HepG2 (cell line): ENCODE measurements at places on chromosomes 11 and 22. TPM values are rescaled to one million over a fixed set of nuclear protein-coding genes. Genes with fewer than 3 reads are reported as not detected.
A peak's percentile ranks its signal among the peaks of the same experiment; 100 is the strongest.

The GCAT gene
- 50.3 and 56.8 TPM in 2 replicates for total RNA-seq

The MAP6 gene
- total RNA-seq, result 0.04 TPM in 1 of 2 replicates, not detected in the other

The AKIP1 gene
- total RNA-seq, result 20.3 and 21.6 TPM in 2 replicates

DNA sequence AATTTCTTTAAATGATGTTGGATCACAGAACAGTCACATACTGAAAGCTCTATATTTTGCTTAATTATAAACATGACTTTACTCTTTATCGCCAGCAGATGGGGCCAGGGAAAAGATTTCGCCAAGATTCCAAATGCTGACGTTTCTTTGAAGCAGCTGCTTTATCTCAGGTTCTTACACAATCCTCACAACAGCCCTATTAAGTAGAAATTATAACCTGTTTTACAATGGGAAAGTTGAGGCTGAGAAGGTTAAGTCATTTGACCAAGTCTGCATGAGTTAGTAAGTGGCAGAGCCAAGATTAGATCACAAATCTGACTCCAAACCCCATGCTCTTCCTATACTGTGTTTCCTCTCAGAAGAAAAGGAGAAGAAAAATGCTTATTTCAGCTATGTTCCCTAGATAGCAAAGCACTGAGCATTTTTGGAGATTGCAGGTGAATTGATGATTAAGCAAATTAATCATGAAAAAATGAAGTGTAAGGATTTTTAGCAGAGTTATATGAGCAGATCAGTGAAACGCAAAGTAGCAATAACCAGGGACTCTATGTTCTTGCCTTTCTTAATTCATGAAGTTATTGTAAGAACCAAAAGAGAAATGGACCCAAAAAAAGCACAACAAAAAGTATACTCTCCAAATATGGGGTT, 79.0 kb downstream of the AASDHPPT start:
- DNase-seq, result peak; percentile 15

DNA sequence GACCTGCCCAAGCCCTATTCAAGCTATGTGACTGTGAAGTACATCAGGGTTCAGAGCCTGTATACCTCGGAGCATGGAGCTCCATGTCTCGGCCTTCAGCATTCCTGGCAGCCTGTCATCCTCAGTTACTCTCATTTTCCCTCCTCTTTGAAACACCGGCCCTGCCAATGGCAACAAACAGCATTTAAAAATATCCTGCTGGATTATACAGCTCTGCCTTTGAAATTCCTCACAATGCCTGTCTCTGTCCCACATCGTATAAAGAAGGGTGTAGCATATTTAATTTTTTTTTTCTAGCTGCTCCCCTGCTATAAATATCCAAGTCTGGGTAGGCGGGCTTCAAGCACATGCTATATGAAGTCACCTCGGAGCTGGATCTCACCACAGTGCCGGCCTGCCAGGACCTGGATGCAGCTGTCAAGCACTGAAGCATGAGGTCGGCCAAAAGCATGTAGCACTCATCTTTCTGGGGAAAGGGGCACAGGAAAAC, 11.8 kb downstream of the ABTB2 start:
- DNase-seq, result no peak
